ENCODE measurements at places on chromosomes 3 and 15. TPM values are rescaled to one million over a fixed set of nuclear protein-coding genes. Genes with fewer than 3 reads are reported as not detected.

- no peaks in the 10 kb centered on the region for H3K36me3 ChIP-seq
- no peaks in the 10 kb centered on the region for H3K27me3 ChIP-seq
- DNase-seq, result no peak
Measured at GRCh38 chr15:63820210-63820609, 13.5 kb downstream of the HERC1 start.

- H3K36me3 ChIP-seq, result no peaks in the 10 kb centered on the region
- peaks cover 25% of the 10 kb centered on the region for H3K4me1 ChIP-seq
Measured at GRCh38 chr3:32816439-32817256, 1.1 kb upstream of the TRIM71 start.

CCDC191 gene
- 12.3 TPM for total RNA-seq

DNA sequence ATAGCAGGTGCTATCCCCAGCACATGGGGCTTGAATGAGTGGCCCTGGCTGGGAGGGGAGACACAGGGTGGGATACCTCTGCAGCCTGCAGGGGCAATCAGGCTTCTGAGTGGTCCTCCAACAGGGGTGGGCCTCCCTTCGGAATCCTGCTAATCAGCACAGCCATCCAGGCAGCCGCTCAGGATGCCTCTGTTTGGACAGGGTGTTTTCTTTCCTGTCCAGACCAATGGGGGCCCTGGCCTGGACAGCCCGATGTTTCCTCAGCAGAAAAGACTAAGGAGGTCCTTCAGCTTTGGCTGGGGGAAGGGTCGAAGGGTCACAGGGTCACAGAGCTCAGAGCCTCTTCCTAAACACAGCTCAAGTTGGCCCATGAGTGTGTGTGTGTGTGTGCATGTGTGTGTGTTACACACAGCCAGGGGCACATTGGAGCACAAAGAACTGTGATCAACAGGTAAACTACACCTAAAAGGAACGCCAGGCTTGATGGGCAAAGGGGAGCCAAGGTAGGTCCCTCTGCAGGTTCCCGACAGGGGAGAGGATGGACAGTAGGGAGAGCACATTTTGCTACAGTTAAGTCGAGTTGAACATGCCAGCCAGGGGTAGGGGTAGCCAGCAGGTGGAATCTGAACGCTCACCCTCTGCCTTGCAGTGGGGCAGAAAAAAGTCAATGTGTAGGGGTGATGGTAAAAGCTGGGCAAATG lies 1.1 kb upstream of the HAPLN3 start:
- peaks cover 3% of the 10 kb centered on the region for H3K27me3 ChIP-seq
- H3K27ac ChIP-seq, result no peak overlapping the region

GRCh38 chr3:152149832-152150231 lies 118.9 kb upstream of the MBNL1 start:
- DNase-seq, result no peak
- H3K27me3 ChIP-seq, result no peaks in the 10 kb centered on the region
- H3K36me3 ChIP-seq, result no peaks in the 10 kb centered on the region
- no peaks in the 10 kb centered on the region for H3K4me1 ChIP-seq
- H3K27ac ChIP-seq, result no peak overlapping the region

CHDH gene
- 9.1 TPM for total RNA-seq

DNA sequence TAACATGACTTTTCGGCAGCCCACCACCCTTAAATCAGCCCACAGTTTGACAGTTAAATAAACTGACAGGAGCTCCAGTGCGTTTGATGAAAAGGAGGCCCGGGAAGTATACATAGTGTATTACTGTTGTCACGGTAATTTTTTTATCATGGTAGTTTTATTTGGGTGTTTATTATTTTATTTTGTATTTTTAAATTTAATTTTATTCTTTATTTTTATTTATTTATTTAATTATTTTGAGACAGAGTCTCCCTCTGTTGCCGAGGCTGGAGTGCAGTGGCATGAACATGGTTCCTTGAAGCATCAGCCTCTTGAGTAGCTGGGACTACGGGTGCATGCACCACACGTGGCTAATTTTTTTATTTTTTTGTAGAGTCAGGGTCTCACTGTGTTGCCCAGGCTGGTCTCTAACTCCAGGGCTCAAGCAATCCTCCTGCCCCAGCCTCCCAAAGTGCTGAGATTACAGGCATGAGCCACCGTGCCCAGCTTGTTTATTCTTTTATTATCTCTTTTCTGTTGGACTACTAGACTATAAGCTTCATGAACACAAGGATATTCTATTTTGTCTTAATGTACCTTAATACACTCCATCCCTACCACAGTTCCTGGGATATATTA lies 65.3 kb downstream of the LRCH3 start:
- H3K27me3 ChIP-seq, result no peaks in the 10 kb centered on the region
- H3K4me1 ChIP-seq, result no peaks in the 10 kb centered on the region
- no peak overlapping the region for H3K4me3 ChIP-seq
- H3K27ac ChIP-seq, result no peak overlapping the region
- no peak for DNase-seq

- no peak overlapping the region for H3K27ac ChIP-seq
- no peaks in the 10 kb centered on the region for H3K36me3 ChIP-seq
- H3K4me3 ChIP-seq, result no peak overlapping the region
Measured at GRCh38 chr3:31924610-31925270, 56.3 kb downstream of the OSBPL10 start.

OGG1 gene
- total RNA-seq, result 19.1 TPM

DUOXA1 gene
- 167 TPM for total RNA-seq

- DNase-seq, result no peak
- no peak overlapping the region for H3K4me3 ChIP-seq
- H3K36me3 ChIP-seq, result no peaks in the 10 kb centered on the region
- no peak overlapping the region for H3K27ac ChIP-seq
Measured at GRCh38 chr3:120496278-120497002, 45.6 kb upstream of the FSTL1 start.

GRCh38 chr15:60572541-60573421 lies 93.8 kb upstream of the ICE2 start:
- H3K4me3 ChIP-seq, result no peak overlapping the region
- no peaks in the 10 kb centered on the region for H3K27me3 ChIP-seq
- DNase-seq, result no peak
- H3K36me3 ChIP-seq, result no peaks in the 10 kb centered on the region
- H3K4me1 ChIP-seq, result peaks cover 5% of the 10 kb centered on the region

GRCh38 chr3:172159376-172159775 lies 120.0 kb downstream of the FNDC3B start:
- no peaks in the 10 kb centered on the region for H3K27me3 ChIP-seq
- no peaks in the 10 kb centered on the region for H3K36me3 ChIP-seq
- no peak overlapping the region for H3K4me3 ChIP-seq
- H3K27ac ChIP-seq, result peak overlapping the region; percentile 57
- DNase-seq, result no peak

GRCh38 chr3:150968341-150969035 lies 4.0 kb downstream of the CLRN1 start:
- no peaks in the 10 kb centered on the region for H3K27me3 ChIP-seq
- no peaks in the 10 kb centered on the region for H3K4me1 ChIP-seq
- no peak overlapping the region for H3K27ac ChIP-seq
- no peak overlapping the region for H3K4me3 ChIP-seq

DNA sequence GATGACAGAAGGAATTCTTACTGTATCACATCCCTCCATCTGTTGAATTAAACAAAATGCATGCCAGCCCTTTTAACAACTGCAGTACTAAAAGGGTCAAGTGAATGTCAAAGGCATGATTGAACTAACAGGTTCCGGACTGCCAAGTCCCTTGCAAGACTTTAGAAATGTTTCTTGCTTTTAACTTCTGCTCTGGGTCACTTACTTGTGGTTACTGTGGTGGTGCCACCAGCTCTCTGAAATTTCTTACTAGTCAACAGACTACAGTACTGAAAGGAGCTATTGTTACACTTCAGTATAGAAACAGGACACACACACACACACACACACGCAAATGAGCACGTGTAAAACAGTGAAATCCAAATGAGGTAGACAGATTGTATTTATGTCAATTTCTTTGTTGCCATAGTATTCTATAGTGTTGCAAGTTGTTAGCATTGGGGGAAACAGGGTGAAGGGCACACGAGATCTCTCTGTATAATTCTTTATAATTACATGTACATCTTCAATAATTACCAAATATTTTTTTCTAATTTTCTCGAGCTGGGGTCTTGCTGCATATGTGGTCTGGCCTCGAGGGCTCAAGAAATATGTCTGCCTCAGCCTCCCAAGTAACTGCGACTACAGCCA lies 79.9 kb upstream of the SLC25A26 start:
- no peak overlapping the region for H3K27ac ChIP-seq
- no peak overlapping the region for H3K4me3 ChIP-seq
- DNase-seq, result no peak
- no peaks in the 10 kb centered on the region for H3K27me3 ChIP-seq
- no peaks in the 10 kb centered on the region for H3K36me3 ChIP-seq
- no peaks in the 10 kb centered on the region for H3K4me1 ChIP-seq

- DNase-seq, result no peak
- no peaks in the 10 kb centered on the region for H3K27me3 ChIP-seq
- H3K36me3 ChIP-seq, result no peaks in the 10 kb centered on the region
- no peak overlapping the region for H3K4me3 ChIP-seq
- H3K4me1 ChIP-seq, result no peaks in the 10 kb centered on the region
Measured at GRCh38 chr3:134605556-134605955, 45.3 kb downstream of the KY start.

DNA sequence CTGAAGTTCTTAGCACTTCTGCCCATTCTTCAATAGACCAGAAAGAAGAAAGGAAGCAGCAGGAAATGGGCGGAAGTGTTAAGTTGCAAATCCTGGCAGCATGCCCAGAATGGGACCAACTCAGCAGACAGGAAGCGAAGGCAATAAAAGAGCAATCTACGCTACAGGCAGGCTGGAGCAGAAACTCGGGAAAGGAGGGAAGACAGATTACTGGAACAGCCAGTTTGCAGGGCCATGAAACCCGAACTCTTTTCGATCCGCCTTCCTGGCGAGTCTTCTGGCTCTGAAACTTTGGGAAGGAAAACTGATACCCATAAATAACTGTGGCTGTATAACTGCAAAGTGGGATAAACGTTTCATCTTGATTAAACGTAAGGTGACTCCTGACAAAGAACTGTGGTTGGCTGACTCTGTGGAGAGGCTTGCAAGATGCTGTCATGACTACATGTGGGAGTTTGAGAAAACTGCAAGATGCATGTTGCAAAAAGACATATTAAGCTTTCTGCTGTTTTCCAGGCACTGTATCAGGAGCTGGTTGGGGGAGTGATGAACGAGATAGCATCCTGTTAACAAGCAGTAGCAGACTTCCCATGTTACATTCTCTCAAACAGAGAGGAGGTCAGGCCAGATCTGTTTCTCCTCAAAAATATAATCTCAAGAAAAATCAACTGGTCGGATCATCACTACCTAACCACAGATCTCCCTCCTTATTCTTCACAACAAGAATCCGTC lies 67.8 kb downstream of the FMN1 start:
- H3K27ac ChIP-seq, result no peak overlapping the region
- no peak overlapping the region for H3K4me3 ChIP-seq
- peak; percentile 57 for DNase-seq
- peaks cover 10% of the 10 kb centered on the region for H3K4me1 ChIP-seq
- no peaks in the 10 kb centered on the region for H3K27me3 ChIP-seq
- H3K36me3 ChIP-seq, result no peaks in the 10 kb centered on the region

DNA sequence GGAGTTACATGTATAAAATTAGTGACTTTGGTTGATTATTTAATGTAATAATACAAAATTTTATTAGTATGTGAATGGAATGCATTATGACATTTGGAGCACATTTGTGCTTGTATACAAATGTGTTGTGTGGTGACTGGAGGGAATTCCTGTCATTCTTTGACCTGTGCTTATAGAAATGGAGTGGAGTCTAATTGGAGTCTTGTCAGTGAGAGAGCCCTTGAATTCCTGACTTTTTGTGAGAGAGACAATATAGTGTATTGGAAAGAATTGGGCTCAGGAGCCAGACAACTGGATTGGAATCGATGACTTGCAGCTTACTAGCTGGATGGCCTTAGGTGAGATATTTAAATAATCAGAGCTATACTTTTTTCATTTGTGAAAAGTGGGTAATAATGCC lies 9.4 kb downstream of the TCF12 start:
- no peak overlapping the region for H3K27ac ChIP-seq
- H3K27me3 ChIP-seq, result no peaks in the 10 kb centered on the region
- H3K4me1 ChIP-seq, result peaks cover 35% of the 10 kb centered on the region
- no peak for DNase-seq
- H3K4me3 ChIP-seq, result no peak overlapping the region

GRCh38 chr3:26099692-26100091 lies 309.8 kb downstream of the OXSM start:
- H3K4me1 ChIP-seq, result no peaks in the 10 kb centered on the region
- H3K27me3 ChIP-seq, result no peaks in the 10 kb centered on the region
- no peak overlapping the region for H3K4me3 ChIP-seq
- H3K27ac ChIP-seq, result no peak overlapping the region
- H3K36me3 ChIP-seq, result no peaks in the 10 kb centered on the region

INSYN1 gene
- 6.2 TPM for total RNA-seq

DNA sequence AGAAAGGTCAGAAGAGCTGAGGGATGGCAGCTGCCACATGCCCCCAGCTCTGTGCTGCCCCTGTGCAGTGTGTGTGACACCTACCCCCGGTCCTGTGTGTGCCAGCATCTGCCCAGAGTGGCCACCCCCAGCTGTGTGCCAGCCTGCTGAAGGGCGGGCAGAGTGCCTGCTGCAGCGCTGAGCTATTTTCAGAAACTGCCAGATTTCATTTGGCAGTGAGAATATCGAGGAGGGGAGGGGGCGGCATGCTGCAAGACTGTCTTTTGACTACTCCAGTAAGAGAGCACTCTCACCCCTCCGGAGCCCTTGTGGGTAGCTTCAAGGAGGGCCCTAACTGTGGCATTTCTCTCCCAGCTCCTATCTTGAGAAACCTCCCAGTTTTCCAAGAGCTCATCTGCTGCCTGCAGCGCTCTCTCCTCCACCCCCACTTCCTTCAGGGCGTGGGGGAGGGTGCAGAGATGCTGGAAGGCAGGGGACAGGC lies 25.2 kb upstream of the DOCK3 start:
- no peak for DNase-seq
- H3K27ac ChIP-seq, result no peak overlapping the region
- no peaks in the 10 kb centered on the region for H3K27me3 ChIP-seq
- no peaks in the 10 kb centered on the region for H3K4me1 ChIP-seq
- H3K36me3 ChIP-seq, result peaks cover 46% of the 10 kb centered on the region
- H3K4me3 ChIP-seq, result no peak overlapping the region

CNTN3 gene
- total RNA-seq, result 0.76 TPM

MYL3 gene
- total RNA-seq, result 6.3 TPM

- H3K4me1 ChIP-seq, result no peaks in the 10 kb centered on the region
- H3K27ac ChIP-seq, result peak overlapping the region; percentile 5
- H3K27me3 ChIP-seq, result no peaks in the 10 kb centered on the region
- DNase-seq, result peak; percentile 63
- H3K4me3 ChIP-seq, result no peak overlapping the region
- H3K36me3 ChIP-seq, result no peaks in the 10 kb centered on the region
Measured at GRCh38 chr3:156576651-156577348, 21.9 kb upstream of the SSR3 start.

Data from upper lobe of left lung (tissue), 6 donors.